ENCODE measurements at places on chromosomes 7 and 10.

GRCh38 chr10:78147202-78147601, 113.5 kb downstream of the RPS24 start:
- DNase-seq, result no peak

DNA sequence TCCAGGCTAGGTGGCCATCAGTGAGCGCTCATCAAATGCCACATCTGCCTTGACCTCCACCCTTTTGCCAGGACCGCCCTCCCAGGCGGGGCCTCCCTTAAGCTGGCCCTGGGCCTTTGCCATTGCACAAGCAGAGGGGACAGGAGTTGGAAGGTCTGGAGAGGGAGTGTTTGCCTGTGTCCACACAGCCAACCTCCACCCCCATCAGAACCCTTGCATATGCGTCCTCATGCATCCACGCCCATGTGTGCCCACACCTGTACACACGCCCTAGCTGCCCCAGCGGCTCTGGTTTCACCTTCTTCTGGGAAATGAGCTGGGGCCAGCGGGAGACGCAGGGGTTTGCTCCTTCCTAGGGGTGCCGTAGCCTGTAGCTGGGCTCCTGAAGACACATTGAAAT, 64.0 kb downstream of the NEURL1 start:
- no peak for DNase-seq

- DNase-seq, result no peak
These were observed 93.8 kb downstream of the INPP5A start for GRCh38 chr10:132631338-132631735.

DNA sequence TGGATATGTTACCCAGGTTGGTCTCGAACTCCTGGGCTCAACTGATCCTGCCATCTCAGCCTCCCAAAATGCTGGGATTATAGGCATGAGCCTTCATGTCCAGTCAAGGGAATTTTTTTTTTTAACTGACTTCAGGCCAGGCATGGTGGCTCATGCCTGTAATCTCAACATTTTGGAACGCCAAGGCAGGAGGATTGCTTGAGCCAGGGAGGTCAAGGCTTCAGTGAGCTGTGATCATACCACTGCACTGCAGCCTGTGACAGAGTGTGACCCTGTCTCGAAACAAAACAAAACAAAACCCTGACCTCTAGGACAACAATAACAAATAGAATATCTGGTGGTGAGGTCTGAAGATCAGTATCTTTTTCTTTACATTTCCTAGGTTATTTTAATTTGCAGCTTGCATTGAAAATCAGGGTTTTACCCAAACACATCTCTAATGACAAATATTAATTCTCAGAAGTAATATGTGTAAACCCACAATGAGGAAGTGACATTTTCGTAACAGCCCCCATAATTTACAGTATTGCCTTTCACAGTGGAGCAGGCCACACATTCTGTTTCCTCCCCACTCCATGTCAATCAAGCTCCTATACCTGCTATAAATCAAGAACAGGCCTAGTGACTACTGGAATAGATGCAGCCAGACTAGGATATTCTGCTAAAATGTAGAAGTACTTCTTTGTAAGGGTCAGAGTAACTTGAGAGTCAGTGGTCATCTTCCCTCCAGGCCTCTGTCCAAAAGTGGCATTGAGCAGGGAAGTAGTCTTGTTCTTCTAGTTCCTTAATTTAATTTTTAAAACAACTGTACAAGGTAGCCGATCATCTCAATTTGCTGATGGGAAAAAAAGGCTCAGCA, 43.3 kb upstream of the ECHDC3 start:
- DNase-seq, result no peak

DNA sequence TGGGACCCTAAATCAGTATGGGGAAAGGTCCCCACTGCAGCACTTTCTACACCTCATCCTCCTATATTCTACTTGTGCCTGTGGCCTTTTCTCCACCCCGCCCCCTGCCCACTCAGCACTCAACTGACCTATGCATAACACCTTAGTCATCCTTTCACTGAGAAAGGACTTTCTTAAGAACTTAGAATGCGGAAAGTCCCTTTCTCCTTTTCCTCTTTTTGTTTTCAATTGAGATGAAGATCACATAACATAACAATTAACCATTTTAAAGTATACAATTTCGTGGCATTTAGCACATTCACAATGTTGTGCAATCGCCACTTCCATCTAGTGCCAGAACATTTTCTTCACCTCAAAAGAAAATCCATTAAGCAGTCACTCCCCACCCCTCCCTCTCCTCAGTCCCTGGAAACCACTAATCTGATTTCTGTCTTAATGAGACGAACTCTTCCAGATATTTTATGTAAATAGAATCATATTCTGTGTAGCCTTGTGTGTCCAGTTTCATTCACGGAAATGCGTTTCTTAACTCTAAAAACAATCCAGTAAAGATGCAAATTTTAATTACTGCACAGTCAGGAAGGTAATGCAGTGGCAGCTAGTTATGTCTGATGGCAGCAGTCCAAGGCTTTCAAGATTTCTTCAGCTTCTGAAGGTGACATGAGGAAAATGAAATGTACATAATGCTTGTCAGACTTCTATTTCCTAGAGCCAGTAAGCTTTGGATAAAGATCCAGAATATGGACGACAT, 41.7 kb downstream of the FAS start:
- no peak for DNase-seq

GRCh38 chr7:145915679-145916078, 200.9 kb upstream of the CNTNAP2 start:
- DNase-seq, result no peak

- no peak for DNase-seq
These were observed 64.4 kb downstream of the ITGB8 start for GRCh38 chr7:20395104-20395503.

DNA sequence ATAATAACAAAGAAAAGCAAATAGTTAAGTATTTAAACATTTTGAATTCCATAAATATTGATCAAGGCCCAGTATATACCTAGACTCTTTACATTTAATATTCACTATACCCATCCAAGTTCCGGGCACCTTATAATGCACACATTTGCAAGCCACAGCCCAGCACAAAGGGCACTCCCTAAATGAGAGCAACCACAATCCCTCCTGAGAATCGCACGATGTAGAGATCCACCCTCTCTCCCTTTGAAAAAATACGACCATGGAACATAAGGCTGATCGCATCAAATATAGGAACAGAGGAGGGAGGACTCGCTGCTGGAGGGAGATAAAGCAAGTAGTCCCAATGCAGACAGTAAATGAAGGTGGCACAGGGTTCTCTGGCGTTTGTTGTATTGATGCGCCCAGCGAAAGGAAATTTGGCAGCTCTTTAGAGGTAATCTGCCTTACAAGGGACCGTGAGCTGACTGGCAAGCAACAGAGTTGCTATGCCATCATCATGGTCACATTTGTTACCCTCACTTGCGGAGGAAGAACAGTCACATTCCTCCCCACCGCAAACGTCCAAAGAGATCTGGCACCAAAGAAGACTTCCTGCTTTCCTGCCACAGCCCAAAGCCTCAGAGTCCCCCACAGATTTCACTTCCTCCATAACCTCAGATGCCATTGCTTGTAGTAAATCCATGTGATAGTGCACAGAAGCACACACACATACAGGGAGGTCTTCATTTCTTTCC, 16.1 kb upstream of the TAS2R40 start:
- DNase-seq, result peak; percentile 33

GRCh38 chr7:7486362-7486761, 49.3 kb downstream of the COL28A1 start:
- no peak for DNase-seq

GRCh38 chr10:88291289-88292184, 291.6 kb downstream of the RNLS start:
- DNase-seq, result no peak

GRCh38 chr10:89556600-89556999, 21.2 kb upstream of the SLC16A12 start:
- no peak for DNase-seq

- DNase-seq, result no peak
These were observed 115.0 kb upstream of the SEM1 start for GRCh38 chr7:96824686-96825085.

GRCh38 chr10:90062786-90063185, 361.4 kb downstream of the KIF20B start:
- DNase-seq, result no peak

DNA sequence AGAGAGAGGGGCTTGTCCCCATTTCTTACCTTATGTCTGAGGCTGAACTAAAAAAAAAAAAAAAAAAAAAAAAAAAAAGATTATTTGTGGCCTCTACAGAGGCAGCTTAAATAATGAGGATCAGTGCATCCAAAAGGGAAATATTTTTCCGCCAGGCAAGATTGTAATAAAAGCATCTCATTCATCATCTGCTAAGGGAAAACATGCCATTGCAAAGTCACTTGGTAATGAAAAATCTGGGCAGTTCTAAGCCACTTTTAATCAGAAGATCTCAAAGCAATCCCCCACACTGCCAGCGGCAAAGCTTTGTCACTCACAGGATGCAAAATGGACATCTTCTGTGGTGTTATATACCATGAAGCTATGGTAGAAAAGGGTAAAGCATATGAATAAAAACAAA, 3.8 kb downstream of the FAM107B start:
- no peak for DNase-seq

Measured in CMK (cell line).